Progenitor cell of endocrine pancreas (in vitro differentiated cells): ENCODE measurements at places on chromosomes 3 and 15. TPM values are rescaled to one million over a fixed set of nuclear protein-coding genes. Genes with fewer than 3 reads are reported as not detected.

Gene DUOXA2
- total RNA-seq, result not detected in 2 replicates

GRCh38 chr15:33001926-33002325 is 192.6 kb downstream of the FMN1 start:
- no peak for DNase-seq

Gene CCDC13
- 2.3 and 2.5 TPM in 2 replicates for total RNA-seq

- DNase-seq, result no peak
These were observed 124.4 kb downstream of the B3GALNT1 start for GRCh38 chr3:160980740-160981139.

Gene TLR9
- not detected in 2 replicates for total RNA-seq

Gene KLHL40
- total RNA-seq, result not detected in 2 replicates

DNA sequence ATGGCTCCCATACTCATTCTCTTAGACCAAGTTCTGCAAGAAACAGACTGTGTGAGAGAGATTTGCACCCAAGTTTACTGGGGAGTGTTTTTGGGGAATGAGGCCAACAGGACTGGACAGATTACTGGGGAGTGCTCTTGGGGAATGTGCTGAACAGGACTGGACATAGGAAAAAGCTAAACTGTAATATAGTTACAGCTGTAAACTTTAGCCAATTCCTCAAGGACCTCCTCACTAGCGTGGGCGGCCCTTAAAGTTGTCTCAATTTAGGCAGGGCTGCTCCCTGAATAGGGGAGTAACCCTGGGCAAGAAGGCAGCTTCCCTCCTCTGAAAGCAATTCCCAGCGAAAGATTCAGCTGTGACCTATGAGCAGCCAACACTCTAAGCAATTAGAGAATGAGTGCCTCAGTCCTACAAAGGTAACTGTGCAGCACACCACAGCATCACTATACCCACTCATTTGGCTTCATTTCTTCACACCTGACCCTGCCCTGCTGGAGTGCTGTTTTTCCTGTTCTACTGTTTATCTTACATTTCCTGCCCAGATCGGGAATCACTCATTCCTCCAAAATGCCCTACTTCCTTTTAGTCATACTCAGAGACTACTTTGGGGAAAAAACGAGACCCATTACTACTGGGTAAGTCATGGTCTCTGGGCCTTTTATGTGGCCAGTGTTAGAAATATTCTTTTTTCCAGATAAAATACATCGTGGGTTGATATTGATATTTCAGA is 41.3 kb upstream of the TRIM42 start:
- DNase-seq, result no peak

DNA sequence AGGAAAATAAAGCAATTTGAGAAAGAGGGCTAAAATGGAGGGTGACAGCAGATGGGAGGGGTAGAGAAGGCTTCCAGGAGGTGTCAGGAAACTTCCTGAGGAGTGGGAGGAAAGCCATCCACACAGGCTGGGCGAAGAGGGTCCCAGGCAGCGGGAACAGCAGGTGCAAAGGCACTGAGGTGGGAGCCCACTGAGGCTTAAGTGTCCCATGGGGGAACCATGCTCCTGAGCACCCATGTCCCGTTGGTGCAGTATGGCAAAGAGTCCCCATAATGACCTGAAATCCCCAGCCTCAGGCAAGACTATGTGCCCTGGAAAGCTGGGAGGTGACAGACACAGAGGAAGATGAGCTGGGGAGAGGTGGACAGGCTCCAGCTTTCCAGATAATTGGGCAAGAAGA is 30.0 kb downstream of the CFAP100 start:
- no peak for DNase-seq

DNA sequence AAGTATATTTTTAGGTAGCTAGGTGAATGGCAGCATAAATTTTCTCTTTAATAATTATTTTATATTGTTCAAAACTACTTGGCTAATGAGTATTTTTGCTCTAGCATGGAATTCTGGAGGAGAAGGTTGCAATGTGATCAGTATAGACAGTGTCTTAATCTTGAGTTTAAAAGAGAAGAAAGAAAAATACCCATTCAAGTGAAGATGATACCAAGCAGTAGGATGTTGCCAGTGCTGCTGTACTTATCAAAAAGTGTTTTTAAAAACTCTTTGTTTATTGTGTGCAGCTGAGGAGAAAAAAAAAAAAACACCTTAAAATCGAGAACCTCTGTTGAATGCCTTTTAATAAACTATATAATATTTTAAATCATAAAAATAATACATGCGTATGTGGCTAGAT is 47.9 kb downstream of the STT3B start:
- no peak for DNase-seq

DNA sequence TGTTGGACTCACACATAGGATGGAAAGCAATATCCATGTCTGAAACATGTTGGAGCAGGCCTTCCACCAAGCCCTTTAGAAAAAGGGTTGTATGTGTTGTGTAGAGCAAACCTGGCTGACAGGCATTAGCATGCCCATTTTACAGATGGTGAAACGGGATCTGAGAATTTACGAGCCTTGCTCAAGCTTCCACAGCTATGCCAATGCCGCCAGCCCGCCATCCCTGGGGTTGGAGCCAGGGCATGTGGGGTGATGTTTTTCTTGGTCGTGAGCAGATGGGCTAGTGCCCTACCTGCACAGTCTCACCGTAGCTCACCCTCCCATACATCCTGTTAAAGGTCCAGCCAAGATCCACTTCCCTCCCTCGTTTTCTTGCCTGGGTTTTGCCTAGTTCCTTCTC is 97.5 kb upstream of the TLE3 start:
- no peak for DNase-seq

Gene UBE2E2
- total RNA-seq, result 32.5 and 41.5 TPM in 2 replicates

Gene RHCG
- total RNA-seq, result not detected in 2 replicates

Gene PP2D1
- not detected in 2 replicates for total RNA-seq

DNA sequence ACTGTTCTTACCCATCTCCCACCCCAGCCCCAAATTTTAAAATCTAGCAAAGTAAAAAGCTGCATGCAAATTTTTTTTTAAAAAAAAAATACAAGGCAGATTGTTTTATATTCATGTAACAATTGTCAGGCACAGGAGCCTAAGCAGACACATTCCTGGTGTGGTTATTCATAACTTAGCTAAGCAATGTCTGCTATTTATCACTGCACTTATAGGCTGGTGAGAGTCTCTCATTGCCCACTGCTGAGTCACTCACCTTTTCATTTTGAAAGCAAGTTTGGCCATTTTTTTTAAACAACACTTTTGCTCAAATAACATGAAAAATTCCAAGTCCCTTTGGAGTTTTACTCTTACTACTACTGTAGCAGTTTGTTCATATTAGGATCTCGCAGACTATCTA is 413.9 kb downstream of the RBMS3 start:
- DNase-seq, result no peak

Gene GABRR3
- total RNA-seq, result not detected in 2 replicates

Gene EFCAB12
- total RNA-seq, result 6.6 and 6.8 TPM in 2 replicates

DNA sequence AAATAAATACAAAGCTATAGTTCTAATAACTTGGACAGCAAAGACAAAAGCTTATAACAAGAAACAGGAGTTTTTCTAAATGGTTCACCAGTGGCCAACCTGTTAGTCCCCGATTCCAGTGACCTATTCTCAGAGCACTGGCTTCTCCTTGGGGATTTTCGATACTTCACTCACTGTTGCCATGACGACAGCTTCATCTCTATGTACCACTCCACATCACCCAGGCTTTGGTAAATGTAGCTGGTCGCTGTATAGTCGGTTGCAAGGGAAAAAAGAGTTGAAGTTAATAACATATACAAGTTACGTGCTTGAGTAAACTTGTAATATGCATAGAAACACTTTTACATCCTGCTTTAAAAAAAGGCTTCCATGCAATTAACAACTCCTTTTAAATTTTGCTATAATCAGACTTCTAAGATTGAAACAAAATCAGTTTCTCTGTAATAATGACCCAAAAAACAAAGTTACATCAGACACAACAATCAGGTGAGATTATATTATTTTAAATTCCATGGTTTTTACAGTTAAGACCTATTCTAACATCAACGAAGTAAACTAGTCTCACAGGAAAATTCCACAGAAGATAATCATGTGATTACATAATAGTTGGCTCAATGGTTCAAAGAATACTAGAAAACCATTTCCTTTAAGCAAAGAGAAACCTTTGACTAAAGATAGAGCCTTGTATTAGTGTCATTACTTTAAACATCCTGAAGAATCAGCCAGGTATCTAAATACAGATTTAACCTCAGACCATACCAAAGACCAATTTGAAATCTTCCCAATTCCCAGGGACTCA is 2.9 kb downstream of the CCNL1 start:
- no peak for DNase-seq

- no peak for DNase-seq
These were observed 21.0 kb downstream of the C2CD4A start for GRCh38 chr15:62087671-62088352.

DNA sequence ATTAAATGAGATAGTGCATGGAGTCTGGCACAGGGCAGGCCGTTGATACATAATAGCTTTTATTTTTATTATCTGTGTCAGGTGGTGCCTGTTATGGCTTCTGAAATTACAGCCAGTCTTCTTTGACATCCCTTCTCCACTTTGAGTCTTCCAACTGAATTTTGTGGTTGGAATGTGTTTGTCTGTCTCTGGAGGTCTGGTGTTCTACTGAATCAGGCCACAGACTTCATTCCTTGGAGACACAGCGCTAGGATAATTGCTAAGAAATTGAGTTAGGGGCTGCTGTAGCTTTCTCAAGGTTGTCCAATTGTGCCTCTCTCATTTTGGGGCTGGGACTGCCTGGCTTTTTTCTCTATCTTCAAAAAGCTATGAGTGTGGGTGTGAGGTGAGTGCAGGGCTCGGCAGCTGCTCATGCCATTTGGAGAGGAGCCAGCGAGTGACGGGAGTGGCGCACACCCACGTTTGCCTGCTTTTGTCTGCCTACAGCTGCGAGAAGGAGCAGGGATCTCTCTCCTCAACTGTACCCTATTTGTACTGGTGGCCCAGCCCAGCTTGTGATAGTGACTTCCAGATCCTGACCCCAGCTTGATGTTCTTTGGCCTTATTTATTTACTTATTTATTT is 49.8 kb upstream of the SYN2 start:
- DNase-seq, result no peak

Gene SMCO1
- total RNA-seq, result not detected in 2 replicates

- no peak for DNase-seq
These were observed 1.3 kb downstream of the ALPK3 start for GRCh38 chr15:84818261-84819131.
